NCI-H774 (cell line): ENCODE measurements at places on chromosomes 2 and 18.
A peak's percentile ranks its signal among the peaks of the same experiment; 100 is the strongest.

DNA sequence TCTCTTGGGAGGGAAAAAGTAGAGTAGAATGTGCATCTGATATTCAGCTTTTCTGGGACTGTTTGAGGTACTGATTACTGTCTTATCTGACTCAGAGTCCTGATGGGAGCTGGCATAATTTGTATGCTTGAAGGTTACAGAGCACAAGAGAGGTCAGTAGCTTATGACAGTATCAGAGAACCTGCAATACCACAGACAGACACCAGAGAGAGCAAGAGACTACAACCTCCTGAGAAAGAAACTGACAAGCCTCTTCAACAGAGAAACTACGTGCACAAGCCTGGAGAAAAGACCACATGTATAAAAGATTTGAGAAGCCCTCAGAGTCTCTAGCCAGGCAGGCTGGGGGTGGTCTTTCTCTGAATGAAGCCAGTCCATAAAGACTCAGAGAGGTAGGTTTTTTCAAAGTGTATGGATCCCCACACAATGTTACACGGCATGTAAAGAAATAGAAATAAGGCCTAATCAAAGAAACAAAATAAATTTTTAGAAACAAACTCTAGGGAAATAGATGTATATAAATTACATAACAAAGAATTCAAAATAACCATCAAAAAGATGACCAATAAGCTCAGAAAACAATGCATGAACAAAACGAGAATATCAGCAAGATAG, 568.3 kb downstream of the LRRTM4 start:
- peak; percentile 27 for DNase-seq

DNA sequence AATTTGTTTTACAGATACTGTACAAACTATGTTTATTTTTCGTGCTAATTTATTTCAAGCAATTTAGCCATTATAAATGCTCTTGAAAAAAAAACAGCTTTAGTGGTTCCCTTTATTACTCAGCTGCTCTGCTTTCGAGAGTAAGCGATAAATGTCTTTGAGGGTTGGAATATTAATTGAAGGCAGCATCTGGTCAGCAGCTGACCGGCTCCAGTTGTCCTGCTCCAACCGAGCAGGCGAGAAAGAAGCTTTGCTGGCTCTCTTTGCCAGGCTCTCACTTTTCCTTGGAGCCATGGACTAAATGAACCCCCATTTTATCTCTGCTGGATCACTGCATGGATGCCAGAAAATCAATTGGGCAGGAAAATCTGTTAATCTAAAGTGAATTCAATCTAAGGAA, 147.4 kb downstream of the LNPK start:
- DNase-seq, result peak; percentile 70

DNA sequence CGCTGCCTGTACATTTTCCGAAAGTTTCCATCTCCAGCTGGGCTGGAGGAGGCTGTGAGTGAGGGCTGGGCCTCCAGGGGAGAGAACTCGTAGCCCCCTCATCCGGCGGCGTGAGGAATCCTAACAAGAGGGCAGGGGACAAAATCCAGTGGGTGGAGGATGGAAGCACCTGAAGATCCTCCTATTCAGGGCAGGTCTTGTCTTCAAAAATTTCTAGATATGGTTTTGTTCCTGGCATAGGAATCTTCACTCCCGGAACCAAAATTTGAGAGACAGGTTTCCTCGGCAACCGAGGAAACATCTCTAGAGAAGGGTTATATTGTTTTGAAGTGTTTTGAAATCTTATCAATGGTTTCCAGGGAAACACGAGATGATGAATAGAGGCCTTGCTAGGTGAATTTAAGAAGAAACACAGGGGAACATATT, 136.7 kb downstream of the SH3BP4 start:
- no peak for DNase-seq

DNA sequence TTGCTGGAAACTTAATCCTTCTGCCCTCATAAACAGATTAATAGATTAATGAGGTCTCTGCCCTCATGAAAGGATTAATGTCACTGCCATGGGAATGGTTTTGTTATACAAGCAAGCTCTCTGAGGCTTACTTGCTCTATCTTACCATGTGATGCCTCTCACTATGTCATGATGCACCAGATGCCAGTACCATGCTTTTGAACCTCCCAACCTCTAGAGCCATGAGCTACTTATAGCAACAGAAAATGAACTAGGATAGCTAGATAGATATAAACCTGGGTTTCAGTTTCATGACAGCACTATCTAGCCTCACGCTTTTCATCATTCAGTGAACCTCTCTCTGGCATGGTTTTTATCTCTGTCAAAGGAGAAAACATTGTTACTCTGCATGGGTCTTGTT, 371.6 kb upstream of the LRP1B start:
- no peak for DNase-seq
